Mucosa of gallbladder (tissue), 1 donor: ENCODE measurements at places on chromosomes 12 and 14.
A peak's percentile ranks its signal among the peaks of the same experiment; 100 is the strongest.

DNA sequence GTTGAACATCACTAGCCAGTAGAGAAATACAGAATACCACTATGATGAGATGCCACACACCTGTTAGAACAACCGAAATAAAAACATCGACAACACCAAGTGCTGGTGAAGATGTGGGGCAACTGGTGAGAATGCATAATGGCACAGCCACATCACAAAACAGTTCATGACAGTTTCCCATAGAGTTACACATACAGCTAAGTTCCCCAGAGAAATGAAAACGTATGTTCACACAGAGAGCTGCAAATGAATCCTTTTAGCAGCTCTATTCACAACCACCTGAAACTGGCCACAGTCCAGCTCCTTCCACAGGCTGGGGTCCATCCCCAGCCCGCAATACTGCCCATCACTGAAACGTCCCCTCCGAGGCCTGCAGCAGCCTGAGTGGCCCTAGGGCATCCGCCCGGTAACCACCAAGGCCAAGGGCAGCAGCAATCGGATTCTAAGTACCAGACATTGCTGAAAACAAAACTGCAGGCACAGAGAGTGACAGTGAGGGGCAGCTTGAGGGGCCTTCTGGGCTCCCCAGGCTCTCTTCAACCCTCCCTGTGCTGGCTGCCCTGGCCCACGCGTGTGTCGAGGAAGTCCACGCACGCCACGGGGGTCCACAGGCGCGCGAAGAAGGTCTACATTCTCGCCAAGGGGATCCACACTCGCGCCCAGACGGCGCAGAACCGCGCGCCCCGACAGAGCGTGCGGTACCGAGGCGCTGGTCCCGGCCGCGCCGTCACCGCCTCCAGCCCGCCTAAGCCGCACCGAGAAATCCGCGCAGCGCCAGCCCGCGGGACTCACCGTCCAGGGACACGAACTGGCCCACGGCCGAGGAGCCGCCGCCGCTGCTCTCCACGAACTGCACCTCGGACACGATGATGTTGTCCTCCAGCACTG is 903 bp downstream of the BRF1 start:
- no peak for DNase-seq

DNA sequence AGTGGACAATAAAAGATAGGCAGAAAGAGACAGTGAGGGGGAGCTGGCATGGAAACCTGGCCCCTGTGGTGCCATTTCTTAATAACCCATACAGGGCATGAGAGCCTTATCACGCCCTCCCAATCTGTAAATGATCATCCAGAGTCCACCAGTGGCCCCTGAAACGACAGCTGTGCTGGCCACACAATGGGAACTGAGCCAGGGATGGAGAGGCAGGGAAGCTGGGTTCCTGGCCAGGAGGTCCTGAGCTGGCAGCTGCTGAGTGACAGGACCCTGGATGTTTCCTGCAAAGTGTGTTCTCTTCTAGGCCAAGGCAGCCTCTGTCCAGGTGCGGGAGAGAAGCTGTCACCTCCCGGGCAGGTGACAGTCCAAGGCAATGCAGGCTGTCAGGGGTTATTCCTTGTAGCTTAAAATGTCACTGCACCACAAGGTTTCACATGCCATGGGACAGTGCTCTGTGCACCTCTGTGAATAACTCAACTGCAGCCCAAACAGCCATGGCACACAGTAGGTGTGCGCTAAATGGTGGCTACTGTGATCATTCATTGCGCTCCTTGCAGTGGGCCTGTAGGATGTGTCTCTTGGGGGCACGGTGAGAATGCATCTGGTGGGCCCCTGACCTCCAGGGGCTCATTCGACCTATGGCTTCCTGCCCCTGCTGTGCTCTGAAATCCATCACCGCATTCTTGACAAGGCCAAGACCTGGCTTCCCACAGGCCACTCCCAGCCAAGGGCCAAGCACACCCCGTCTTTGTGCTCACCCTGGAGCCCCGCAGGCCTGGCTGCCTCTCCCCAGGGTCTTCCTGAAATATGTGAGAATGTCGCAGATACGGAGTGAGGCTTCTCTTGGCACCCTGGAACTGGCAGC is 46.3 kb upstream of the BCL11B start:
- peak; percentile 30 for DNase-seq

- DNase-seq = no peak
Measured at GRCh38 chr14:31659278-31659677, 98.1 kb downstream of the NUBPL start.

DNA sequence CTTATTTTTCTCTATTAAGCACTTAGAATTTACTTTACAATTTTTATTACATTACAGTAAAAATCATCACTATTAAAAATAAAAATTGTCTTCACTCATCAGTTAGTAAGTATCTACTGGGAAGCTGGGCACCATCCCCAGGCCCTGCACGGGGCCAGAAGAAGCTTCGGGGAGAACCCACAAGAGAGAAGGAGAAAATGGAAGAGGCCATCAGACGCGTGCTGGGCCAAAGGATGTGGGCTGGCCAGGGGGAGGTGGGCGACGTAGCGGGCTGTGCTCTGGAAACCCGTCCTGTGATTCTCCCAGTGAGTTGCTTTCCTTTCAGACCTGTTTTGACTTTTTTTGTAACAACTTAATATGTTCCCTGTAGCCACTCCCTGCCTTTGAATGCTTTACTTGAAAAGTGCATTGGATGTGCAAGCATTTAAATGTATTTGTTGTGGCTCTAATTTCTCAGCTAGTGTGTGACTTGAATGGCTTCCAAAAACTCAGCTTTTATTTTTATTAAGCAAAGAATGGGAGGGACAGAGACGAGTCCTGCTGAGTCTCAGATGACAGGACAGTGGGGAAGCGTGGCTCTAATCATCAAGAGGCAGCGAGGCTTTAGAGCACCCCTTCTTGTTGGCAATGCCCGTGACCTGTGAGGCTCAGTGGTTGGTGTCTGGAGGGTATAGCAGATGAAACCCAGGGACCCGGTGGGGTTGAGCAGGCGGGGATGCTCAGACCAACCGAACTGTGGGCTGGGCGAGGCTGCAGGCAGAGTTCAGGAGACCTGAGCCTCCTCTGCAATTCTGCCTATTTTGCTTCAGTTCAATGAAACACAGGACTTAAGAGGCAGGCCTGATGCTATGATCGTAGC is 38.8 kb downstream of the SYNE3 start:
- DNase-seq = no peak

DNA sequence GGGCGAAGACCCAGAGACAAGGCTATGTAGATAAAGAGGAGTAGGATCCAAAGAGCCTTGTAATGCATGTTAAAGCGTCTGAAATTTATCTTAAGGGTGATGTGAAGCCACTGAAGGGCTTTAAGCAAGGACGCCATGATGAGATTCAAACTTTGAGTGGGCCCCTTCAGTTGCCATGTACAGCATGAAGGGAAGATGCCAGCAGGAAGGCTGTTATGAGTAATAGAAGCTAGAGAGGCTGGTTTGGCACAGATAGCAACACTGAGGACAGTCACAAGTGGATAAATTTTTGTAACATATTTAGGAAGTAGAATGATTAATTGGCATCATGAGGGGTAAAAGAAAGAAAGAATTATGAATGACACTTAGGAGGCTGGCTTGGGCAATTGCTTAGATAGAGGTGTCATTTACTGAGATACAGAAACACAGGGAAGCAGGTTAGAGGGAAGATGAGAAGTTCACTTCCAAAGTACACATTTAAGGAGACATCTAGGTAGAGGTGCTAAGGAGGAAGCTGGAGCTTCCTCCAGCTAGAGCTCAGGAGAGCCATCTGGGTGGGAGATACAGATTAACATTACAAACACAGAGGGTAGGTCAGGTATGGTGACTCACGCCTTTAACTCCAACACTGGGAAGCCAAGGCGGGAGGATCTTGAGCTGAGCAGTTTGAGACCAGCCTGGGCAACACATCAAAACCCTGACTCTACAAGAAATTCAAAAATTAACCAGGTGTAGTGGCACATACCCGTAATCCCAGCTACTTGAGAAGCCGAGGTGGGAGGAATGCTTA is 13.7 kb downstream of the ATG2B start:
- no peak for DNase-seq

DNA sequence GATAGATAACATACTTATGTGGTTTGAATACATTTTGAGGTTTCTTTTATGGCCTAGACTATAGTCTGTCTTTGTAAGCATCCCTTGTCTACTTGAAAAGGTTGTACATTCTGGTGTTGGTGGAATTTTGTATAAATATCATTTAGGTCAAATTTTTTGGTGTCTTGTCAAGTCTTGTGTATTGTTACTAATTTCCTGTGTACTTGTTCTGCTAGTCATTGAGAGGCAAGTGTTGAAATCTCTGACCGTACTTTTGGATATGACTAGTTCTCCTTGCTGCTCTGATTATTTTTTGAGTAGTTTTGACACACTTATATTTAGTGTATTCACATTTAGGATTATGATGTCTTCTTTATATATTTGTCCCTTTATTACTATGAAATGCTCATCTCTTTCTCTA is 219.6 kb downstream of the CCDC91 start:
- no peak for DNase-seq

DNA sequence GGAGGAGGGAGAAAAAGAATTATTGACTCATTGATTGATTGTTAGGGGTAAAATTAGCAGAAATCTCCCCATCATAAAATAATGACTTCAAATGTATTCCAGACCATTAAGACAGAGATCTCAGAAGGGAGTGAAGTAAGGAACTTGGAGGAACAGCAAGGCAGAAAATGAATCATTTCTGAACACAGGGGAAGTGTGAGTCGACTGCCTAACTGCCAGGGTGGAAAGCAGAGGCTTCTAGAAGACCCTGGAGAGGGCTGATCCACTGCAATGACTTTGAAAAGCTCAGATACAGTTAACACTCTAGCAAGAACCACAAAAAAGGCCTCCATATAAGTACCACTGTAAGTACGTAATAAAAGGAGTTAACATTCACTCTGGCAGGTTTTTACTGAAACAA is 9.7 kb downstream of the GLTP start:
- no peak for DNase-seq

- no peak for DNase-seq
Measured at GRCh38 chr14:50410921-50411320, 14.2 kb upstream of the CDKL1 start.

DNA sequence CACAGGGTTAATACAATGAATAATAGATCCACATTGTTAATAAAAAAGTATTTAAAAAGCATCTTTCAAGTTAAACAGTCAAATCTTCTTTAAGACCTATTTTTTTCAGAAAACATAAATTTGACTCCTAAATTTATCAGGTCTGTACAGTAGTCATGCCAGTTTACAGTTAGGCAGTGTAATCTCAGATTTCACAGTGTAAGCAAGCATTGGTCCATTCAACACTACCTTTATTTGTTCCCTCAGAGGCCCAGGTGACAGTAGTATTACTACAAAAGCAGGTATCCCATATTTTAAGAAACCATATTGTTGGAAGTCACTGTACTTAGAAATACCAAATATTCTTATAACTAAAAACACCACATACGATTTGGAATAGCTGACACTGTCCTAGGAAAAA is 6.1 kb downstream of the ATP2B1 start:
- no peak for DNase-seq

- DNase-seq = no peak
Measured at GRCh38 chr14:98175436-98175835, 1096.6 kb downstream of the BCL11B start.

DNA sequence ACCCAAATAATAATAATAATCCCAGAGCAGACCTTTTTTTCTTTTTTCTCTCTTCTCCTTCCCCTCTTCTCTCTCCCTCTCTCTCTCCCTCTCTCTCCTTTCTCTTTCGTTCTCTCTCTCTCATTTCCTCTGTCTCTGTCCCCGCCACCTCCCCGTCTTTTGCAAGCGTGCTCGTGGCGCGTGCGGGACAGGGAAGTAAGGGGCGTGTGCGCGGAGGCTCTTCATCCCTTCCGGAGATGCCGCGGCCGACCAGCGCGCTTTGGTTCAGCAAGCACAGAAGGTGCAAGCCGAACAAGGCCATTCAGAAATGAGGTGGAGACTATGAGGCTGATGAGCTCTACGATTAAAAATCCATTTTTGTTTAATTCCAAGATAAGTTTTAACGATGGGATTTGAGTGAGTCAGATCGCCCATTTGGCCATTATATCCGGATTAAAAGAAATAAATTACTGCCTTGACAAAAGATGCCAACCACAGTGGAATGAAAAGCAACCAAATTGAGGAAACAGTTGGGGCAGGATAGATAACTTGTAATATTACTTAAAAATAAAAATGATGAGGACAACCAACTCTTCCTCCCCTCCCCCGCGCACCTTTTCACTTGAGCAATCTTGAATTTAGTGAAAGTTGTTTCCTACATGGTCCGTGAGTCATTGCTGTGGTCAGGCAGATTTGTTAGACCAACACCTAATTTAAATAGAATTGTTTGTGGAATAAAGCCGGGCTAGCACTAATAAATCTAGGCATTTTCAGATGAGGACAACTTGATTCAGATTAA is 1.2 kb upstream of the AMIGO2 start:
- DNase-seq = peak; percentile 43

DNA sequence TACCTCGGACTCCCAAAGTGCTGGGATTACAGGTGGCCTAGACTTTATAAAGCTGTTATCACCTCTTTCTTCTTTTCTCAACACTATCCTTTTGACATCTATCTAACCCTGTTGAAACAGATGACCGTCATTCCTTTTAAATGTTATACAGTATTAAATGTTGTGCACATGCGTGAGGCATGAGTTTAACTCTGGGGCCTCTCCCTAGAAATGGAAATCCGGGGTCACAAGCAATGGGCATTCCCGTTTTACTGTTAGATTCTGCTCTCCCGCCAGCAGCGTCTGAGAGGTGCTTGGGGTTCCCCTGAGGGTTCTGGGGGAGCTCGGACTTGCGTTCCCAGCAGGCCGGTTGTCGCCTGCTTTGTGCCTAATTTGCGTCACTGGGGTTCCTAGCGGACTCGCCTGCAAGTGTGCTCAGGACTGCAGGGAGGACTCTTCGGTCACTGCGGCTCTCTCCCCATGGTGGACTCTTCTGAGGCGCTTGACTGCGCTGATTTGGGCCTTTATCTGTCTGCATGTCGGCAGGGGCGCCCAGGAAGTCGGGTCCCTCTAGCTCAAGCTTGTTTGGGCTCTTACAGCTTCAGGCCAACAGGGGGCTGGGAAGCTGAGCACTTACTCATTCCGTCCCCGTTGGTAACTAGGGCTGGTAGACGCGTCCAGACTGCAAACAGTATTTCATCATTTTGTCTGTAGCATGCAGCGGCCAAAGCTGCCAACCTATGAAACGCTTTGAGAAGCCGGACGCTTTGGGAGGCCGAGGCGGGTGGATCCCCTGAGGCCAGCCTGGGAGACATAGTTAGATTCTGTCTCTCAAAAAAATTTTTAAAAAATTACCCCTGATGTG is 1.2 kb upstream of the RAN start:
- peak; percentile 45 for DNase-seq
